ENCODE measurements at places on chromosomes 12 and 14.
A peak's percentile ranks its signal among the peaks of the same experiment; 100 is the strongest.

- DNase-seq: peak; percentile 22
Measured at GRCh38 chr14:64726585-64726890, 22.3 kb downstream of the PLEKHG3 start.

DNA sequence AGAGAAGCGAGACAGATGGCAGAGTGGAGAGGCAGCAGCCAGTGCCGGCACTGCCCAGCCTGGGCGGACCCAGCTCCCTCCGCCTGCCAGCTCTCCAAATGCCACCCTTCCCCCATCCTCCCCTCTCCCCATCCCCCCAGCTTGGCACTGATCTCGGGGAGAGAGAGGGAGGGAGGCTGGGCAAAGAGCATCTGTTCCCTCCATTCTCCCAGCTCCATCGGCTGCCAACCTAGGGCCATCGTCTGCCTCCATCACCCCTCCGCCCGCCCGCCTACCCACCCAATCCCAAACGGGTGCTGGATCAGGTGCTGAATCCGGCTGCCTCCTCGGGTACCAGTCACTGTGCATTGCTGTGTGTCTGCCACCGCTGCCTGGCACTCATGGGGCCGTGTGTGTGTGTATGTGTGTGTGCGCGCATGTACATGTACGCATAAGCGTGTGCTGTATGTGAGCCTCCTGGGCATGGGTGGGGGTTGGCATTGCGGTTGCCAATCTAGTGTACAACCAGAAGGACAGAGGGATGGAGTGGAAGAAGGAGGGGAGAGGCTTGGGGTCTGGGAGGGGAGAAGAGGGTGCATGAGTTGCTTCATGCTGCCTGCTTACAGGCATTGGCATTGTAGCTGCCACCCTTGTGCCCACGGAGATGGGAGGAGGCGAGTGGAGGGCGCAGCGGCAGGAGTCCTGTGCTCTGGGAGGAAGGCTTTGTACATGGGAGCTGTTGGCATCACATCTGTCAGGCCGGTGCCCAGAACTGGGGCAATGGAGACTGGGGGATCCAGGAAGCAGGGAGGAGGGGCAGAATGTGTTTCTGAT lies 38.4 kb downstream of the ZFHX2 start:
- no peak for DNase-seq

- no peak for DNase-seq
Measured at GRCh38 chr12:47824198-47824597, 4.5 kb upstream of the HDAC7 start.

DNA sequence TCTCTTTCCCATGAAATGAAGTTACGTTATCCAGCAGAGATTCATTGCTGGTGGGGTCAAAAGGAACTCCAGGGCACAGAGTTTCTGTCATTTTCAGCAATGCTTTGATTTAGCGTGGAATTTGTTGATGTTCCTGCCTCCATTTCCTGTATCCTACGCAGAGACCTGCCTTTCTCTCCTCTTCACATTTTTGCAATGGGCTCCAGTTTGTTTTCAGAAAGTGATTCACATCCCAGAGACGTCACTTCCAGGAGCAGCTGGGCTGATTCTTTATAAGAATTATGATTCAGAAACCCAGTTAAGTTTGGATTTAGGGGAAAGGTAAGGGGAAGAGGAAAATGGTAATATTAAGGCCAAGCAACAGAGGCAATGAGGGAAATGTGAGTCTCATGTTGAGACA lies 11.6 kb downstream of the RNASE10 start:
- no peak for DNase-seq

DNA sequence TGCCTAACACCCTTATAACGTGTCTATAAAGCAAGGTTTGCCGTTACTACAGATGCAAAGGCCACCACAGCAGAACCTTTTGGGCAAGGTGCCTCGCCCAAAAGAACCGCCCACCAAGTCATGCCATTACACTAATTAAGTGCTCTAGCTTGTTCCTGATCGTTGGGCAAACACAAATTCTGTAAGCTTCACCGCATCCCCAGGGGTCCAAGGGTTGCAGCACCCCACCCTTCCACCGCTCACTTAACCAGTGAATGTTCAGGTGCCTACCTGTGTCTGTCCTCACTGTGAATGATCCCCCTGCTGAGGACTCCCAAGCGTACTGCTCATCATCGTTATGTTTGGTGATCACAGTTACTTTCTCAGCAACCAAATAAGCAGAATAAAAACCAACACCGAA lies 1.4 kb downstream of the HSP90AA1 start:
- no peak for DNase-seq

Data from left hindlimb (tissue), 1 donor.